ENCODE measurements at places on chromosomes 2 and 18.

DNA sequence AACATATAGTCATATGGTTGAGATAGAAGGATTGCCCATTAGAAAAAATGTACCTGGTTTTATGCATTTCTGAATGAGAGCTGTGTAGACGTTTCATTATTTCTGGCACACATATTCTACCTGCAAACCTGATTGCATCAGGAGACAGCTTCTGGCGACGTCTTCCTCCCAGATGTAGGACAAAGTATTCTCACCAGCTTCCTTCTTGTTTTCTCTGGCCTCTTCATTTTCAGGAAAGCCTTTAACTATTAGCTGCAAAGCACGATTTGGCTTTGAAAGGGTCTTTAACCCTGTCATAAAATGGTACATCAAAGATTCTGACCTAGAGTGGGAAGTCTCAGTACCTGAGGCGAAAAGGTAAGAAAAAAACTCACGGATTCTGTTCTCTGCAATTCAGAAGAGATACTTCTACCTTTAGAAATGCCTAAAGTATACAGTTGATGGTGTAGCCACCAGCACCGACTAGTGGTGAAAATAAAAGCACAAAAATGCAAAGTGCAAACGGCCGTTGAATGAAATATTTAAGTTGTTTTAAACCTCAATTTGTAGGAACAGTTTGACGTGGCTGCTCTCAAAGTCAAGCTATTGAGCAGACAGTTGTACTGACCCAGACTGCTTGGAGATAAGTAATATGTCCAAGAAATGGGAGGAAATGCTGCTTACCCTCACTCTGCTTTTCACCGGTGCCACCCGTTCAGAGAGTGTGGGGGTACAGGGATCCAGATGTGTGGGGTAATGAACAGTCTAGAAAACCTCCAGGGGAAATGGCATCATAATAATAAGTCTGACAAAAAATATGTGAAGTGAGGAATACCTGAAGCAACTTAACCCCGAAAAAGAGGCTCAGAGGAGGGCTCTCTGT lies 20.2 kb downstream of the IL18RAP start:
- no peaks in the 10 kb centered on the region for H3K27me3 ChIP-seq
- H3K4me1 ChIP-seq, result no peaks in the 10 kb centered on the region
- no peak overlapping the region for H3K27ac ChIP-seq
- no peaks in the 10 kb centered on the region for H3K36me3 ChIP-seq
- peak; percentile 18 for DNase-seq

DNA sequence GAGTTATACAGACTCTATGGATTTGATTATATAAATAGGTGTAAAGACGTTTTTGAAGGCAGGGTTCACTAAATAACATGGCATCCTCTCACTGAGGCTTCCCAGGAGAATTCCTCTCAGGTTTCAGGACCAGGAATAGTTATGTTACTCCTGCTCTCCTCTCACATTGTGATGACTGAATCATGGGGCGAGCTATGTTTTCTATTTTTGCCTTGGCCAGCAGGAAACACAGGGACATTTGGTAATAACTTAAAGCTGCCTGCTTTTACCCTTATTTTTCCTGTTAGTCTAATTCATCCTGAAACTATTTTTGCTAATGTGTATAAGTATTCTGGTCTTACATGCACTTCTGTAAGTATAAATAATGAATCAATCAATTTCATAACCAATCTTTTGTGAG lies 115.3 kb upstream of the ITGB6 start:
- H3K27ac ChIP-seq, result no peak overlapping the region
- H3K4me1 ChIP-seq, result no peaks in the 10 kb centered on the region
- H3K36me3 ChIP-seq, result no peaks in the 10 kb centered on the region

GRCh38 chr2:24638568-24638967 lies 147.5 kb downstream of the NCOA1 start:
- H3K36me3 ChIP-seq, result no peaks in the 10 kb centered on the region
- H3K4me3 ChIP-seq, result no peak overlapping the region
- no peaks in the 10 kb centered on the region for H3K27me3 ChIP-seq
- H3K4me1 ChIP-seq, result no peaks in the 10 kb centered on the region
- no peak for DNase-seq

DNA sequence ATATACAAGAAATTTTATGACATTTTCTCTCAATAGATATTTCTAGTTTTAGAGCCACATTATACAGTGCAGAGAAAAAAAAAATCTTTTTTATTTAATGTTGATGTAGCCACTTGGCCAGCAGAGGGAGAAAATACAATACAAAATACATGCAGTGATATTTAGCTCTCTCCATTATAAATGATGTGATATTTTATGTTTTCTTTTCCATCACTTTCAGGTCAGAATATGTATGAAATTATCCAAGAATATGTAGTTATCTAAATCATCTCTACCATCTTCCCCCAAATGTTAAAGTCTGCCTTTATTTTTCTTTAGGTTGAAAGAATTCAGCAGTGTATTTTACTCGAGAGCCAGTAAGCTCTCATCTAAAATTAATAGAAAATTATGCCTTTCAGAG lies 533.6 kb upstream of the FSHR start:
- no peaks in the 10 kb centered on the region for H3K36me3 ChIP-seq
- no peaks in the 10 kb centered on the region for H3K27me3 ChIP-seq
- no peak for DNase-seq

DNA sequence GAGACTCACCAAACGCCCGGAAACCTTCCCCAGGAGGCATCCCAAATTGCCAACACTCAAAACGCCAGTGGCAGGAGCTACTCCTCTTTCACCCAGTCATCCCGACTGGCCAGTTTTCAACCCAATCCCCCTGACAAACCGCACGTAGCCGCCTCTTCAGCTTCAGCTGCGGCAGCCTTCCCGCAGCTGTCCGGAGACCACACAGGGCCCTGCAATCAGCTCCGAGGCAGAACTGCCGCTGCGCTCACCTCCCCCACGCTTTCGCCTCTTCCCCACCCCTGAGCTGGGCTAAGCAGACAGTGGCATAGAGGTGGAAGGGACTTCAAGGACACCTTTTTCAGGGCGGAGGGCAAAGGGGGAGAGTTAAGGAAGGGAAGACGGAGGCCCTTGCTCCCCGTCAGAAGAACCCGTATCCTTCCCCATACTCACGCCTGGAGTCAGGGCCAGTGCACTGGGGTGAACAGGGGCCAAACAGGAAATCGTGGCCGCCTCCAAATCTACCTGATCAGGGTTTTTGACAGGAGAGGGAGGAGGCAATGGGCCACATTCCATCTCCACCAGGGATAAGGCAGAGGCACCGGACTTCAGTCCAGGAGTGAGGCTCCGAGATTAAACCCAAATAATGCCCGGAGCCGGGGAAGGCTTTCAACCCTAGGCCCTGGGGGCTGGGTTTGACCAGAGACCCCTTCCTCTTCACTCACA lies 16.9 kb downstream of the CYP26B1 start:
- no peak for DNase-seq
- no peaks in the 10 kb centered on the region for H3K36me3 ChIP-seq
- no peaks in the 10 kb centered on the region for H3K27me3 ChIP-seq
- no peak overlapping the region for H3K4me3 ChIP-seq
- H3K4me1 ChIP-seq, result no peaks in the 10 kb centered on the region

DNA sequence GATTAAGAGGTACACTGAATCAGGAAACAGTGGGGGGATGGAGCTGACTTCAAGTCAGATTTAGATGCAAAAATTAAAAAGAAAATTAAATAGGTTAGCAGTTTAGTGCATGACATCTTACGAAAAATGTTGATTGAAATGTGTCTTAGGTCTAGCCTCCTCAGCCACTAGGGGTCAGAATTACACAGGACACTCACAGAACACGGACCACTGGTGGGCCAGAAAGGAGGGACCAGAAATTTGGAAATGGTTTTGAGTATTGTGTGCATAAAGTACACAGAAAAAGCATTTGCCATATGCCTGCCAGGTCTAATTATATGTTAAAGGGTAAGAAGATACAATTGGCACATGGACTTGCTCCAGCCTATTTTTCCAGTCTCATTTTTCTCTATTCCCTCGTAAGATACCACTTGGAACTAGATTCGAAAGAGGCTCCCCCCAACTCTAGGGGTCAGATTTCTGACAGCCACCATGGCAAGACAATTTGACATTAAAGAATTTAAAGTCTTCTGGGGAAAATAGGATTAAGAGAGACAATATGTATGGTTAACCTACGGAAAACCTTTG lies 550.2 kb upstream of the SETBP1 start:
- H3K4me1 ChIP-seq, result no peaks in the 10 kb centered on the region
- H3K27me3 ChIP-seq, result no peaks in the 10 kb centered on the region
- H3K4me3 ChIP-seq, result no peak overlapping the region
- H3K36me3 ChIP-seq, result no peaks in the 10 kb centered on the region
- DNase-seq, result no peak
- H3K27ac ChIP-seq, result no peak overlapping the region

DNA sequence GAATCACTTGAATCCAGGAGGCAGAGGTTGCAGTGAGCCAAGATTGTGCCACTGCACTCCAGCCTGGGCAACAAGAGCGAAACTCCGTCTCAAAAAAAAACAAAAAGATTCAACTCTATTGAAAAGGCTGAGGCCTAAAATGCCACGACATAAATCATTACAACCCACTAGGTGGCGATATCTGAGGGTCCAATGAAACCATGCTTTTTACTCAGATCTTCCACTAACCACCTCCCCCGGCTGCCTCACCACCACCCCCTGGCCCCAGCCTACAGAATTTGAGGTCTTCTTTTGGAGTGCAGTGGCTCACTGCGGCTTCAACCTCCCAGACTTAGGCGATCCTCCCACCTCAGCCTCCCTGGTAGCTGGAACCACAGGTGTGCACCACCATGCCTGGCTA lies 57.5 kb downstream of the AP1S3 start:
- H3K4me1 ChIP-seq, result peaks cover 57% of the 10 kb centered on the region
- no peaks in the 10 kb centered on the region for H3K27me3 ChIP-seq
- peak overlapping the region; percentile 33 for H3K27ac ChIP-seq
- DNase-seq, result peak; percentile 60
- no peak overlapping the region for H3K4me3 ChIP-seq

- DNase-seq, result no peak
- no peak overlapping the region for H3K27ac ChIP-seq
- H3K4me3 ChIP-seq, result no peak overlapping the region
- no peaks in the 10 kb centered on the region for H3K4me1 ChIP-seq
- H3K27me3 ChIP-seq, result no peaks in the 10 kb centered on the region
- peaks cover 37% of the 10 kb centered on the region for H3K36me3 ChIP-seq
These were observed 56.3 kb downstream of the SLC25A12 start for GRCh38 chr2:171837736-171838135.

DNA sequence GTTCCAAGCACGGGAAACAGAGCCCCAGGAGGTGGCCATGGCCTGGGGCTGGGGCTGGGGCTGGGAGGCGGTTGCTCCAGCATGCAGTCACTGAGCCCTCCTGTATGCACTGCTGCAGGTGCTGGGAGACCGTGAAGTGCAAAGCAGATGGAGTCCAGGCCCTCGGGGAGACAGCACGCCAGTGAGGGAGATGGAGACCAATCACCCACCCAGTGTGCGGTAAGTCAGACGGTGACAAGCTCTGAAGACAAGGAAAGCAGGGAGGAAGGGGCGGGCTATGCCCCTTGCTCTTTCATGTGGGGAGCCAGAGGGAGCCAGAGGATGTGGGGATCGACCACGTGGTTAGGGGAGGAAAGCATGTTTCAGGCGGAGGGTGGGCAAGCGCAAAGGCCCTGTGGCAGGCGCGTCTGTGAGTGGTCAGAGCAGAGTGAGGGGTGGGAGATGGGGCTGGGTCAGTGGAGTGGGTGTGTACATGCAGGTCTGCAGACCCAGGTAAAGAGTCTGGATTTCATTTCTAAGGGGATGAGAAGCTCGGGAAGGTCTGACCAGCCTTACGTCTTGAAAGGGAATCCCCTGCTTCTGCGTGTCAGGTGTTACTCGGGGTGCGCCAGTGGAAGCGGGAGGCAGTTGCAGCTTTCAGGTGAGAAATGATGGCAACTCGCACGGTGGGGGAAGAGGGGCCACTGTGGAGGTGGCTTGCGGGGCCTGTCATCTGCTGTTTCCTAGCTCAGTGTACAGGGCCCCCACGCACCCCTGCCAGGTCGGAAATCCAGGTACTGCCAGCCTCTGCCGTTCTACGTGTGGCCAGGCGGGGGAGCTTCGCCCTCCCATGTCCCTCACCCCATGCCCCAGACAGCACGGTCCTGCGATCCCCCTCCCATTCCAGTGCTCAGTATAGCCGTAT lies 19.4 kb downstream of the RRM2 start:
- DNase-seq, result no peak
- peaks cover 17% of the 10 kb centered on the region for H3K4me1 ChIP-seq
- H3K27ac ChIP-seq, result no peak overlapping the region
- H3K4me3 ChIP-seq, result no peak overlapping the region

DNA sequence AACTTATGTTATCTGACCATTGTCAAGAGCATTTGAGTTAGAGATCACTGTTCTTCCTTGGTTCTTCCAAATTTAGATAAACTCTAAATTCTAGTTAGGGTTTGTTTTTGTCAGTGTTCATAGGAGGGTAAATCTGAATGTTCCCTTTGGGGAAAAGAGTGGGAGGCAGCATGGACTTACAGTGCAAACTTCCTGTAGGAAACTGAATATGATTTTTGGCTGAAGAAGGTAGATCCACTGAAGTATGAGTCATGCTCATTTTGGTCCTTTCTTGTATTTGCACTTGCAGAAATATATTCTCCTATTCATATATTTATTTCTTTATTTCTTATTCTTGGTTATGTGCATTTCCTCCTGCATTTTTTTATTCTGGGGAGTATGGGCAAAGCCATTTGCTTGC lies 27.3 kb downstream of the CCDC85A start:
- no peaks in the 10 kb centered on the region for H3K36me3 ChIP-seq
- DNase-seq, result no peak
- H3K4me1 ChIP-seq, result no peaks in the 10 kb centered on the region
- no peak overlapping the region for H3K27ac ChIP-seq
- H3K27me3 ChIP-seq, result no peaks in the 10 kb centered on the region
- no peak overlapping the region for H3K4me3 ChIP-seq

DNA sequence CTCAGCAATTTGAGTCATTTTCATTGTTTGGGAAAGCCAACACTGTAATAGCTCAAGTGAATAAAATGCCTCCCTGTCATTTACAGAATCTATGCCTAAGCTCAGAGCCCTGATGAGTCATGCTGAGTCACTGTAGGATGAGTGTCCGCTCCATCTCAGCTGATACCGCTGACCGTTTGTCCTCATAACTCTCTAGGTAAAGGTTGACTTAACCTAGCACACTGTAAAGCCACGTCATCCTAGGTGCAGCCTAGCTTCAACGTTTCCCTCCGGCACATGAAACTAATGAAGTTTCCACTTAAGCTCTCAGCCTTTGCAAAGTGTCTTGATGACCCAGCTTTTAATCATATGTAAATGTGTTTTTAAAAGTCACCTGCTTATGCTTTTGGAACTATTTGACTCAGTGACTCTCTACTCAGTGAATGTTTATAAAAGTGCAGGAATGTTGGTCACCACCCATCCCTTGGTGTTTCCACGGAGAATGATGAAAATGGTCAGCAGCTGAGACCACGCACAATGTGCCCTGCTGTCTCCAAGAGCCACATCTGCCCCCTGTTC lies 154.0 kb downstream of the PMAIP1 start:
- no peaks in the 10 kb centered on the region for H3K36me3 ChIP-seq
- H3K4me3 ChIP-seq, result no peak overlapping the region
- peak; percentile 97 for DNase-seq
- peaks cover 31% of the 10 kb centered on the region for H3K4me1 ChIP-seq
- H3K27me3 ChIP-seq, result no peaks in the 10 kb centered on the region

- H3K27ac ChIP-seq, result no peak overlapping the region
- H3K4me1 ChIP-seq, result peaks cover 21% of the 10 kb centered on the region
- DNase-seq, result no peak
- no peak overlapping the region for H3K4me3 ChIP-seq
These were observed 135.2 kb upstream of the HAAO start for GRCh38 chr2:42927334-42928160.

GRCh38 chr2:37622450-37623100 lies 48.9 kb downstream of the CDC42EP3 start:
- H3K4me1 ChIP-seq, result no peaks in the 10 kb centered on the region
- H3K36me3 ChIP-seq, result no peaks in the 10 kb centered on the region
- no peak for DNase-seq
- no peaks in the 10 kb centered on the region for H3K27me3 ChIP-seq
- H3K4me3 ChIP-seq, result no peak overlapping the region
